ENCODE measurements at places on chromosomes 6 and 20.

DNA sequence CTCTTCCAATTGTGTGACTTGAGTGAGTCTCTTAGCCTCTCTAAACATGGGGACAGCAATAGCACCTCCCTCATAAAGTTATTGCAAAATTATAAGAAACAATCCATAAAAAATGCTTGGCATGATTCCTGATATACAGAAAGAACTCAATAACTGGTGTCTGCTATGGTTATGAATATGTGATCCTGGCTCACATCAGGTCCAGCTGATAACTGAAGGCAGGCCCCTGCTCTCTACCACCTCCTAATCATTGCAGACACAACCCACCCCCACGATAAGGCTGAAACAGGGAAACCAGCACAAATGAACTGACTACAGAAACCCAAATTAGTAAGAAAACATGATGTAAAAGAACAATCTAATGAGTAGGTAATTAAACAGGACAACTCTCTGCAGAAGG lies 5.4 kb downstream of the TRIM15 start:
- DNase-seq = no peak

DNA sequence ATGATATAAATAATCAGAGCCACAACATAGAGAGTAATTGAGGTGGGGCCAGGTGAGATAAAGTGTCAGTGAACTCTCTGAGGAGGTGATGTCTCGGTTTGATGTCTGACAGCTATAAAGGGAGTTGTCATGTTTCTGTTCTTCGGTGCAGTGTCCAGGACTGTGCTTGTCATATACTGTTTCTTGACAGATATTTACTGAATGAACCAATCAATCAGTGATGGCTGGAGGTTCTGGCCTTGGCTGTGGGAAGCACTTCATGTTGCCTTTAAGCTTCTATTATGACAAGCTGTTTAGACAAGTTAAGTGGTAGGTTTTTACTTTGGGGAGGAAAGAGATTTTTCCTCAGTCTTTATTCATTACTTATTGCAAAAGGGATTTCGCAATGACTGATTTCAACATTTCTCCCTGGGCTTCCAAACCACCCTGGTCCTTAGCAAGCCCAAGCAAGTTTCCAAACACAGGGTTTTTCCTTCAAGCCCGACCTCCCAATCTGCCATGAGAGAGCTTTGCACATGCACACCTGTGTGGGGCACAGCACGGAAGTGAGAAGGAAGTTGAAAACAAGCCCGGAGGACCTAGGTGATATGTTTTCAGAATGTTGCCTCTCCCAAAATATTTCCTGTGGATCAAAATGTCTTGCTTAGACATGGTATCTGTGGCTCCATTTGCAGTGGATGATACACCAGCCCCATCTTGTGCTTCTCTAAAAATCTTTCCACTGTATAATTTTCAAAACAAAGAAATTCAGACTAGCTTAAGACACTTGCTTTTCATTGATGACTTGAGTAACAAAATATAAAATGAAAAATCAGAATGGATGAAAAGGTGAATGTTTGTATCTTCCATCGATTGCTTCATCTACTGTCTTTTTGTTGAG lies 567.3 kb upstream of the BTBD3 start:
- DNase-seq = peak; percentile 27

- DNase-seq = no peak
Observed at GRCh38 chr20:49408509-49409104, 73.9 kb downstream of the KCNB1 start.

DNA sequence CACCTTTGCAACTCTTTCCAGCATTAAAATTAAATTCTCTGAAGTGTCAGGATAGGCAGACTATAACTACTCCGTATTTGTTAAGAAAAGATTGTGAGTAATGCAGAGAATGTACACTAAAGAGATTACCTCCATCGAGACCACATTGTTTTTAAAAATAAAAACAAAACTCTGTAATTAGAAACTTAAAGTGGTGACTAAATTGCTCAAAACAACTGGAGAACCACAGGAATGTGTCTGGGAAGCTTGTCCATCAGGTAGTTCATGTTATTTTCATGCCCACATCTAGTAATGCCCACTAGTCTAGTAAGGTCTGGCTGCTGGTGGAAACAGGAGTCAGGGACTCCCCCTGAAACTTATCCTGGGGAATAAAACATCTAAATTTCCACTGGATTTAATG lies 103.0 kb upstream of the FOXQ1 start:
- DNase-seq = no peak

DNA sequence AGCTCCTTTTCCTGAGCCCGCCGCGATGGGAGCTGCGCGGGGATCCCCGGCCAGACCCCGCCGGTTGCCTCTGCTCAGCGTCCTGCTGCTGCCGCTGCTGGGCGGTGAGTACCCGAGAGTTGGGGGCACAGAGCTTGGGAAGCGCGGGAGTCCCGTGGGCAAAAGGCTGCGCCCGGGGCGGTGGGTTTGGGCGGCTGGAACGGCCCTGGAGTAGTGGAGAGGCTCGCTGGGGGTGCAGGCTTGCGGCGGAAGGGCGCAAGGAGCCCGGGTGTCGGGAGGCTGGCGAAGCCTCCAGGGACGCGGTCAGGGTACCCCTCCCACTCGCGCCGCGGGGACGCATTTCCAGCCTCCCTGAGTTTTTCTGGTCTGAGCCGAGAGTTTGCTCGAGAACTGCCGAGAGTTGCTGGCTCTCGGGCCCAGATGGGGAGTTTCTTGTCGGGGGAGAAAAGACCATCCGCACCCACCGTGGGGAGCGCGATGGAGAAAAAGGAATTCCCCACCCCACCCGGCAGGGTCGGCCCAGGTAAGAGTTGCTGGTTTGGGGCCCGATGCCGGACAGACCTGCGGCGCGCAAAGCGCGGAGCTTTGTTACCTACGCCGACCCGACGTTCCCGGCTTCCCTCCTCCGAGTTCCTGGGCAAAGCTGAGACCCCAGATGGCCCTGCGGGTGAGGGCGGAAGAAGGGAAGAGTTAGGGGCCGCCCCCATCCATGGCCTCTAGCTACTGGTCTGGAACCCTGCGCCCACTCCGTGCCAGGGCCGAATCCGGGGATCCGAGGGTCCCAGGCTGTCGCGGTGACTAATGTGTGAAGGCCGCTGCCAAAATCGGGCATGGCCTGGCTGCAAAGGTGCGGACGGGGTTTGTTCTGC lies 584 bp downstream of the PTK7 start:
- peak; percentile 5 for DNase-seq

GRCh38 chr6:170212956-170213636 lies 77.8 kb downstream of the DLL1 start:
- no peak for DNase-seq

- DNase-seq = no peak
Observed at GRCh38 chr20:31474758-31475427, at the start of the genes DEFB124 and REM1. Gene DEFB124 (minus strand): TSS chr20:31475127. CDS start chr20:31473013, 2,114 bp downstream. Gene REM1 (plus strand): TSS chr20:31475288. CDS start chr20:31476446, 1,158 bp downstream.

GRCh38 chr6:28060405-28060804 lies 20.0 kb upstream of the ZNF165 start:
- no peak for DNase-seq

GRCh38 chr20:49608752-49609670 lies 41.1 kb upstream of the PTGIS start:
- DNase-seq = peak; percentile 70

DNA sequence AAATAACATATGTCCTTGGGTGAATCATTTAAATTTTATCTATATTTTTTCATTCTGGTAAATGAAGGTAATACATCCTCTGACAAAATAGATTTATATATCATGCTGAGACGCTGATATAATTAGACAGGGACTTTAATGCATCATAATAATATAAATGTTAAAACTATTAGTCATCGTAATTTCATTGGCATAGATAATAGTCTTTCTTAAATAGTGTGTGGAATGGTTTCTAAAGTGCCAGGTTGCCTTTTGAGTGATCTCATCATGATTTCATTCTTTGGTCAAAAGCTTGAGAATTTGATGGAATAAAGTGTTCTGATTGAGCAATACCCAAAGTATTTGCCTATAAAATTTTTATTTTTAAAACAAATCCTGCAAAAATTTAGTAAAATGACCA lies 43.2 kb upstream of the BMP5 start:
- DNase-seq = no peak

DNA sequence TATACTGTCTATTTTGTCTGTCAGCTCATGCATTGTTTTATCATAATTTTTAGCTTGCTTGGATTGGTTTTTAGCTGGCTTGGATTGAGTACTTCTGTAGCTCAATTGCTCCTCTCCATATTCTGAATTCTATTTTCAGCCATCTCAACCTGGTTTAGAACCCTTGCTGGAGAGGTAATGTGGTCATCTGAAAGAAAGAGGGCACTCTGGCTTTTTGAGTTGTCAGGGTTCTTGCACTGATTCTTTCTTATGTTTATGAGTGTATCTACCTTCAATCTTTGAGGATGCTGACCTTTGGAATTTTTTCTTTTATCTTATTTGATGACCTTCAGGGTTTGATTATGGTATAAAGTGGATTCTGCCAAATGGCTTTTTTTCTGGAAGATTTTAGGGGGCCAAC lies 632.7 kb upstream of the ID4 start:
- no peak for DNase-seq

Data from suppressor macrophage treated with lipopolysaccharide for 1 hour (primary cell).